ENCODE measurements at places on chromosomes 12 and 14.

DNA sequence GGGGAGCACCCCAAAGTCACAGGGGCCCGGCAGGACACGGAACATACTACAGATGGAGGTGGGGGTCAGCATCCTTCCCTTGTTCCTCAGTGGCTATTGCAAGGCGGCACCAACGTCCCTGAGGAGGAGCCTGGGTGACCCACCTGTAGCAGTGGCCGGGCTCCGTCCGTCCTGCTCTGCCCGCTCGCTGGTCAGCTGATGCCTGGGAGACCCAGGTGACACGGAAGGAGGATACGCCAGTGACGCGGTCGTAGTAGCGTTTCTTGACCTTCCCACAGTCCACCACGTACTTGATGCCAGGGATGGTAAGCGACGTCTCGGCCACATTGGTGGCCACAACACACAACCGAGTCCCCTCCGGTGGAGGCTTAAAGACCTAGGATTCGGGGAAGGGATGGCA, 24.7 kb downstream of the DHX37 start:
- no peak for DNase-seq

- DNase-seq = no peak
These were observed 64.1 kb upstream of the OTX2 start for GRCh38 chr14:56874375-56874774.

DNA sequence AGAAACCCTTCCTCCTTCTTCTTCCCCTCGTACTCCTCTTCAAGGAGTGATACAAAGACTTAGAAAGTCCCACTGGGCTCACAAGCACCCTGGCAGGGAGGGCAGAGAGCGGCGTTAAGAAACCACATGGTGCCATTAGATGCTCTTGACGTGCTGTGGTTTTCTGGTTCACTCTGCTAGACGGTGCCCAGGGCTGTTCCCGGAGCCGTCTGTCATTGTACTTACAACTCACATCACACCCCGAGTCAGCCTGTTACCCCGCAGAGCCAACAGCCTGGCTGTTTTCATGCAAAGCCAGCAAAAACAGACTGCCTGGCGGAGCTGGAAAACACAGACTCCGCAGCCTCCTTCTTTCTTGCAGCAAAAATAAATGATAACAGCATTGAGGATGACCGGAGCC, 232.6 kb upstream of the TBX3 start:
- DNase-seq = no peak

GRCh38 chr12:104603545-104603973, 146.8 kb downstream of the CHST11 start:
- no peak for DNase-seq

- DNase-seq = no peak
These were observed 12.0 kb downstream of the ADGRD1 start for GRCh38 chr12:130965668-130966067.

DNA sequence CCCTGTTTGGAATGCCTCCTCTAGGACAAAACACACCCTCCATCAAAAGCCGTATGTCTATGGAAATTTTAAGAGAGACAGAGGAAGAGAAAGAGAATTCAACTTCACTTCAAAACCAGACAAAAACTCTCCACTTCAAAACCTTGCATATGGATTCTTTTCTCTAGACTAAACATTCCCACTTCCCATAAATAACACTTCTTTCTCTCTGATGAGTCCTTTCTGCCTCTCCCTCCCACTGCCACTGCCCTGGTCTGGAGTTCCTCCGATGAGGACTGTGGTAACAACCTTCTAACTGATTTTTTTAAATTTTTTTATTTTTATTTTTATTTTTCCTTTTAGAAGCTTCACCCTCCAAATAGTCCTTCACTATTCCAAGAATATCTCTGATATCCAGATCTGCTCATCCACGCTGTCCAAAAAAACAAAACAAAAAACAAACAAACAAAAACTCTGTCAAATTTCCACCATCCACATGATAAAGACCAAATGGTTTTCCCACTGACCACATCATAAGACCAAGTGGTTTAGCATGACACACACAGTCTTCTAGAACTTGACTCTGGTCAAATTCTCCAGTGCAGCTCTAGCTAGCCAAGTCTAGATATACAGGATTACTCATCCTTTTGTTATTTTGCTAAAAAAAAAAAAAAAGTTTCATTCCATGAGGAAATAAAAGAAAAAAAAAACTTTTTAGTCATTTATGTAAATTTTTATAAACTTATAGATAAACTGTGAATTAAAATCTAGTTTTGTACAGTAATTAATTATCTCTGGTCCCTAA, 256.0 kb downstream of the PPFIA2 start:
- DNase-seq = no peak

DNA sequence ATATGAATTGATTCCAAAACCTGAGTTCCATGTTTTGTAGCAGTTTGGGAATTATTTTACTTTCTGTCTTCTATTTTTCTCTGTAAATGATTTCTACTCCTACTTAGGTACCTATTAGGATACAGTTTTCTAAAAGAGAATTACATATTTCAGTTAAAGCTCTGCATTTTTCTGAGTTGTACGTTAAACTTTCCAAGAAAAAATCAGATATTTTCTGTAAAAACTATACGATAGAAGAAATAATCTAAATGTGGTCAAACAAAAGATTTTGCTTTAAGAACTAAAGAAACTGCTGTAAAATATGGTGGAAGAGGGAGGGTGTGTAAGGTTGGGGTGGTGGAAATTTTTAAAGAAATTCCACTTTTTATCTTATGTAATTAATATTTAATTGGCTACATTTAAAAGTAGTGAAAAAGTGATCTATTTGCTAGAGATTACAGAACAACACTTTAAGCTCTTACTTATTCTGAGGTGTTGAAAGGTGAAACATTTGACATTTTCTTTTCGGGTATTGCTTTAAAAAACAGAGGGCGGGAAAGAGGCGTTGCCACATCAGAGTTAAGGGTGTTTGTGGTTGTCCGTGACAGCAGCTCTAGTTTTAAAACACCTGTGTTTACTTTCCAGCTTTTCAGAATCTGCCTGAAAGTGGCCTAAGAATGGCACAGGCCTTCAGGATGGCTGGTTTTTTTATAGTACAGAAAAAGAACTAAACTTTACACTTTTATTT, 187.3 kb downstream of the MIPOL1 start:
- DNase-seq = no peak

DNA sequence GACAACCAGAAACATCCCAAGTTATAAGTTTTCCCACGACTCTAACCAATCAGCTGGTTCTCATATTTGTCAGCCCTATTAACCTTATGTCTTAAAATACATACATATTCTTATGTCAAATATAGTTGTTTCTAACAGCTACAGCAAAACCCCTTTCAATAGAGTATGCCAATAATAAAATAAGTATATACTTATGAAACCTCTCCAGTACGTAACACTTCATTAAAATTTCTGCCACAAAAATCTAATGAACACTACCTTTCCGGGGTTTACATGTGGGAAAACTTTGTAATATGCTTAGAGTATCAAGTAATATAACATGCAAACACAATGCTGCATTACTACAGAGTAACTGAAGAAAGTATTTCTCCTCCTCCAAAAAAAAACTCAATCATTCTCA, 1.8 kb downstream of the LRP6 start:
- no peak for DNase-seq

- no peak for DNase-seq
These were observed 77.0 kb downstream of the MSRB3 start for GRCh38 chr12:65355461-65355860.

GRCh38 chr12:79692860-79693577, 2.3 kb upstream of the PAWR start:
- DNase-seq = no peak

DNA sequence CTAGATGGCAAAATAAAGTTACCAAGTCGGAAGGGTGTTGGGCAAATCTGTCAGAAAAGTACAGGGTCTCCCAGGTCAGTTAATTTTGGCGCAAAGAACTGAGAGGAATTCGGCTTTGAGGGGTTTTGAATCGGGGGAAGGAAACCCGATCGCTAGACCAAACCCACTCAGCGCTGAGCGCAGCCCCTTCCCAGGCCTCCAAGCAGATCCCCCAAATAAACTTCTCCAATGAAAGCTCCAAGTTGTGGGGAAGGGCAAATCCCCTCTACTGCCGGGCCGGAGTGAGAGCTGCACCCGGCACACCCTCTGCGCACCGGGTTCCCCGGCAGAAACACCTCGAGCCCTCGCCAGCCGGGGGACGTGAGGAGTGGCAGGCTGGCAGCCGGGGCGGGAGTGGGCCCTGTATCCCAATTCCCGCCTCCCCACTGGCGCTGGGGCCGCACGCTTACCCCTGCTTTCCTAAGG, 441 bp downstream of the E2F7 start:
- DNase-seq = no peak

GRCh38 chr14:91611528-91611927, 101.4 kb upstream of the PPP4R3A start:
- no peak for DNase-seq

DNA sequence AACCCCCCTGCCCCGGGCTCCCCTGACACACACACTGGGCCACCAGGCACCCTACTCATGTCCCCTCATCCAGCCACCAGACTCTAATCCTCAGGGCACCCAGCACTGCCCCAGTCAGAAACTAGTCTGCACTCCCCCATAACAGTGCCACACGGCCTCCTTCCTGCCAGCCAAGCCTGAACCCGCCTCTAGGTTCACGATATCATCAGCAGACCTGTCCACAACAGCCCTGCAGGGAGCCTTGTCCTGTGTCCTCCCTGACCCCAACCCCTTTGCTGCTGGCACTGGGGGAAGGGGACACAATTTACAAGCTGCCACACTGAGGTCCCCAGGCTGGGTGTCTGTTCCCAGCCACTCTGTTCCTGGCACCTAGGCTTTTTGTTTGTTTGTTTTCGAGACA, 33.6 kb downstream of the LTBP2 start:
- DNase-seq = no peak

GRCh38 chr14:74793506-74794155, 30.5 kb downstream of the YLPM1 start:
- no peak for DNase-seq

DNA sequence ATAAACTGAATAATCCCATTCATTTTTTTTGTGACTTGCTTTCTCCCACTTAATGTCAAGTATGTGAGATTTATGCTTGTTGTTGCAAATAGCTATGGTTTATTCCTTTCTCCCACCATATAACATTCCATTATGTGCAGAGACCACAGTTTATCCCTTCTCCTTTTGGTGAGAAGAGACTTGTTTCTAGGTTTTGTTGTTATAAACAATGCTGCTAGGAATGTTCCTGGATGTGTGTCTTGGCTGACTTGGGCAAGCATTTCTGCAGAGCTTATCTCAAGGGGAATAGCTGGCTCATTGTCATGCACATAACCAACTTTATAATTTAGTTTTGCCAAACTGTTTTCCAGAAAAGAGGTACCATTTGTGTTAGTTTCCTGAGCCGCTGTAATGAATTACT, 47.6 kb upstream of the PPP1CC start:
- no peak for DNase-seq

GRCh38 chr12:124484526-124484953, 82.9 kb downstream of the NCOR2 start:
- DNase-seq = no peak

GRCh38 chr12:66144791-66145754, 14.5 kb upstream of the LLPH start:
- DNase-seq = no peak

GRCh38 chr12:93704122-93704521, 26.9 kb downstream of the CRADD start:
- no peak for DNase-seq

DNA sequence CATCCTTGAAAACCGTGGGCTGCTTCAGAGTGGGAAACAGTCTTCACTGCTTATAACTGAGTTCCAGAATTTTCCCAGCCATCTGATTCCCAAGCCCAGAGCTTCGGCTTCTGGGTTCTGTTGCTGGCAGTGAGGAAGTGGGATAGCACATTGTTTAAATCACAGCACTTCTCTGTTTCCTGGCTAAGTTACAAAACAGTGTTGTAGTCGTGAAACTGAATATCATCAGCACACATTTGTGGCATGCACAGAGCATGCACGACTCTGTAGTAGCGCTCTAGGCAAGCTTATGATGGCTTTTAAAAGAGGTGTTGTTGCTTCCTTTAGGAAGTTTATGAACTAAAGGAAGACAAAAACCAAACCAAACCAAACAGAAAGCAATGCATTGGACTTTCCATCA, 1005.5 kb downstream of the NRXN3 start:
- no peak for DNase-seq

GRCh38 chr12:85357609-85358008, 77.6 kb downstream of the ALX1 start:
- no peak for DNase-seq

DNA sequence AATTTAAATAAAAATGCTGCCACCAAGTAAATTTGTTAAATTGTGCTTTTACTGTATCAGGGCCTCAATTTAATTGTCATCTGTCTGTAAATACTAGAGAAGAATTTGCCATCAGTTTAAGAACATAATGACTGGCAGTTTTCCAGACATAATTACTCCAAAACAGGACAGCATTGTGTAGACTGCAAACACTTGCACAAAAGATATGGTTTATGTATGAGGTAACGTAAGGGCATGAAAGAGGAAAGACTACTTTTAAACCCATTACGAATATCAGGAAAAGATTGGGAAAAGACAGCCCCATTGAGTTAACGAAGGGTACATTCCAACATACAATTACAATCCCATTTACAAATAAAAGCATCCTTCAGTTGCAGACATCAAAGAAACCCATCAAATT, 59.8 kb upstream of the KRR1 start:
- DNase-seq = no peak

DNA sequence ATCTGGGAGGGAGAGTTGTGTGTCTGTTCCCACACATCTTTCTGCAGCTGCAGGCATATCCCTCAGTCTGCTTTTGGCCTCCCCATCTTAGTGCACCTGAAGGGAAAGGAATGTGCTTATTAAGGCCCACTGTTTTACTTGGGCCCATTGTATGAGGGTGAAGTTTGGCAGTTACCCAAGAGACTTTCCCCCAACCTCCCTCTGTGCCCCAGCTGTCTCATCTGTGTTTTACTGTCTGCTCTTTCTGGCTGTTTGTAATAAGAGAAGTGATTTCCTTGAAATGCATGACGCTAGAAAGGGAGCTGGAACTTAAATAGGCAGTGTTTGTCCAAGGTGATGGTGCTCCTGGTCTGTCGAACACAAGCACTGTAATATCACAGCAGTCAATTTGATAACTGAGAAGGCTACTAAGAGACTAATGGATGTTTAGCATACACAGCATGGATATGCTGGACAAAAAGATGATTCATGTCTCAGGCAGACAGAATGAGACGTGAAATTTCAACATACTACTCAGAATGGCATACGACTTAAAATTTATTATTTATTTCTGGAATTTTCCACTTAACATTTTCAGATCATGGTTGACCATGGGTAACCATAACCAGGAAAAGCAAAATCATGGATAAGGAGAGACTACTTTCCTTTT, 43.6 kb downstream of the FSCB start:
- DNase-seq = no peak

DNA sequence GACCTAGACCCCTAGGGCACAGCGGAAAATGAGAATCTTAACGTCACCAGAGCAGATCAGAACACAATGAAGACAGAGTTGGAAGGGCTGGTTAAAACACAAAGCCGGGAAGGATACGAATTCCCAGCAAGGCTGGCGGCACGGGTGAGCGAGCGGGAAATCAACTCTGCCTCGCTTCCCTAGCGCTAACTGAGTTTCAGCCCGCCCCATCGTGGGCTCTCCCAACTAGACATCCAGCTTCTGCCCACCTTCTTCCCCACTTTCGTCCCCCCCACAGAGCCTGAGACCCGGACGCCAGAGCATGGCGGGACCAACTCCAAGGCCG, 377 bp downstream of the CCNT1 start:
- DNase-seq = no peak

- no peak for DNase-seq
These were observed 58.1 kb upstream of the PRMT8 start for GRCh38 chr12:3432868-3433267.

GRCh38 chr12:131832321-131833231, 4.4 kb downstream of the MMP17 start:
- DNase-seq = no peak

Data from stimulated activated CD8-positive, alpha-beta memory T cell treated with anti-CD3 and anti-CD28 coated beads, Interleukin-7, amount 100 ng/mL, for 1 hour (primary cell).